ENCODE measurements at places on chromosomes 16 and 17. TPM values are rescaled to one million over a fixed set of nuclear protein-coding genes. Genes with fewer than 3 reads are reported as not detected.

- DNase-seq: peak; percentile 91
Measured at GRCh38 chr16:740764-741505, at the start of gene CIAO3. CIAO3 (minus strand) TSS chr16:740997; CDS start chr16:740985, 12 bp downstream.

- no peak for DNase-seq
Measured at GRCh38 chr17:59807892-59808509, 84.7 kb downstream of the TUBD1 start.

Gene IRX5
- total RNA-seq: 15.2 TPM

DNA sequence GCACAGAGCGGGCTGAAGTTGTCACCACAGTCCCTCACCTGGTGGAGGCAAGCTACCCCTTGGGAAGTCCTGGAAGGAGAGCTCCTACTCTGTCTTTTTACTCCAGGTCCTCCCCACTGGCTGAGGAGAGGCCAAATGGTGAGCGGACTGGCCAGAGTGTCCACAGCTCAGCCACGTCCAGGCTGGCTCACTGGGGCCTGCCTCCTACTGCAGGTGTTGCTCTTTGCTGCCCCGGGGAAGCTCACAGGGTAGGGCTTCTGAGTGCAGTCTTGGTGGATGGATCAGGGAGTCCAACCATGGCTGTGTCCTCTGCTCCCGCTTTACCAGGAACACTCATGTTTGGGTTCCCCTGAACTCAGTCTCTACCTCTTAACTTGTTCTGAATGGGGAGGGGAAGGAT, 2.7 kb downstream of the B9D1 start:
- DNase-seq: no peak

GRCh38 chr16:11202260-11203091, 53.5 kb downstream of the SOCS1 start:
- no peak for DNase-seq

DNA sequence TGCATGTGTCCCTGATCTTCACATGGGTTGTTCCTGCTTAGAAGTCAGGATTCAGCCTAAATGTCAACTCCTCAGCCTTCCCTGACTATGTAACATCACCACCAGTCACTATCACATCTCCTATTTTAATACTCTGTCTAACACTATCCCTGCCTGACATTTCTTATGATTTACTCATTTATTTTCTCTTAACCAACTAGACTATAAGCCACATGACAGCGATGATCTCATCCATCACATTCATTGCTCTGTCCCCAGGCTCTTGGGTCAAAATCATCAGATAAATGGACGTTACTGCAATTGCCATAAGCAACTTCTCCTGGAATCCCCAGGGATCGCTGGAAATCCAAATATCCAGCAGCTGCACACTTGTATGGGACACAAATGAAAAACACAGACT, 15.7 kb downstream of the CDRT4 start:
- no peak for DNase-seq

DNA sequence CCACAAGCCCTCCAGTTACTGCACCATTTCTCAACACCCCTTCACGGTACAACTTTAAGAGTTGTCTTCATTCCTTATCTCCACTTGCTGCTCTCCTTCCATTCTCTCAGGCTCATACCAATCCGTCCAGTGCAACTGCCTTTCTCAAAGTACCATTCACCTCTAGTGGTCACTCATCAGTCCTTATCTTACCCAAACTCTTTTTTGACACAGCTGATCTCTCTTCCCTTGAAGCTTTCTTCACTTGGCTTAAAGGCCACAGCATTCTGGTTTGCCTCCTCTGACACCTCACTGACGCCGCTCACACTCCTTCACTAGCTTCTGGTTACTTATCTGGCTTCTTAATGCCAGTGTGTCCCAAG, 24.9 kb downstream of the UBE2G1 start:
- DNase-seq: no peak

Gene RAB34
- total RNA-seq: 35.6 TPM

GRCh38 chr16:445566-445965, 20.1 kb downstream of the RAB11FIP3 start:
- no peak for DNase-seq

DNA sequence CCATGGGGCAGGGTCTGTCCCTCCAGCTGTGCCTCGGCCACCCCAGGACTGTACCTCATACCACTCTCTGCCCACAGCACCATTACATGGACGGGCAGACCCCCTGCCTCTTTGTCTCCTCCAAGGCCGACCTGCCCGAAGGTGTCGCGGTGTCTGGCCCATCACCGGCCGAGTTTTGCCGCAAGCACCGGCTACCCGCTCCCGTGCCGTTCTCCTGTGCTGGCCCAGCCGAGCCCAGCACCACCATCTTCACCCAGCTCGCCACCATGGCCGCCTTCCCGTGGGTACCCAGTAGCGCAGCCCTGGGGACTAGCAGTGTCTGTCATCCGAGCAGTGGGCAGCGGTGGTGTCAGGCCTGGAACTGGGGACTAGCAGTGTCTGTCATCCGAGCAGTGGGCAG, 2.6 kb upstream of the RHBDL1 start:
- no peak for DNase-seq

- peak; percentile 54 for DNase-seq
Measured at GRCh38 chr17:4968486-4969046, 949 bp upstream of the SPAG7 start.

DNA sequence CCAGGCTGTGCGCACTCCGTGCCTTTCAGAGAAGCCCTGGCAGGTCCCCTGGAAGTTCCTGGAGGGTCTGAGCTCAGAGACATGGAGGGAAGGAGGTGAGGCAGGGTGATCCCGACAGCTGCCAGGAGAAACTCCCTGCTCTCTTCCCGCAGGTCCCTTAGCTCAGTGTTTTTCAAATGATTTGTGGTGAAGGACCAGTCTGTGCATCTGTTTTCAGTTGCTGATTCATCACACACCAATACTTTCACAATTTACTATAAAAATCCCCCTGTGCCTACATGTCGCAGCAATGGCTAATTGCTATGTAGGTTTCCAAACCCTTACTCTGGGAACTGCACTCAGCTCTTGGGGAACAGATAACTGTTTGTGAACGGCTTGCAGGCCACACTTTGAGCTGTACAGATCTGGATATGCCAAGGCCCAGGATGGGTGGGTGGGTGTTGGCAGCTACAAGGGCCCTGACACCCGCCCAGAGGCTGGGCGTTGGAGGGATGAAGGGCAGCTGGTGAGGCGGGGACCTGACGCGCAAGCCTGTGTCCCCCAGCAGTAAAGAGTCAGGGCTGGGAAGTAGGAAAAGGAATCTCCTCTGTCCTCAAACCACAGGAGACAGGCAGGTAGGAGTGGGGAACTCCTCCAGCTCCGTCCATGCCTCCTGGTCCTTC, 20.5 kb upstream of the EMP2 start:
- no peak for DNase-seq

DNA sequence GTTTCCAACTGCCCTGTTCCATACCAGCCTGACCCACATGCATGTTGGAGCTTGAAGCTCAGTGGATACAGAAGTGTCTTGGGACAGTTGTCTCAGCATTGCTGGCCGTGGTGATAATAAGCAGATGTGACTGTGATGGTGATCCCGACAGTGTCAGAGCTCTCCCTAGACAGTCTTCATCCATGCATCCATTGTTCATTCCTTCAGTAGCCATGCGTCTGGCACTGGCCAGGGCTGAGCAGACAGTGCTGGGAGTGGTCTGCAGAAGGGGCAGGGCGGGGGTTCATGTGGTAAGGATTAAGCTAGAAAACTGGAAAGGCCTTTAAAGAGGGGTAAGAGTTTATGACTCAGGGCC, 68.1 kb downstream of the GNAO1 start:
- peak; percentile 17 for DNase-seq

- no peak for DNase-seq
Measured at GRCh38 chr16:47519996-47520679, 59.0 kb downstream of the PHKB start.

GRCh38 chr17:71869293-71869692, 251.5 kb upstream of the SOX9 start:
- DNase-seq: no peak

Gene MT1M
- 11.6 TPM for total RNA-seq

DNA sequence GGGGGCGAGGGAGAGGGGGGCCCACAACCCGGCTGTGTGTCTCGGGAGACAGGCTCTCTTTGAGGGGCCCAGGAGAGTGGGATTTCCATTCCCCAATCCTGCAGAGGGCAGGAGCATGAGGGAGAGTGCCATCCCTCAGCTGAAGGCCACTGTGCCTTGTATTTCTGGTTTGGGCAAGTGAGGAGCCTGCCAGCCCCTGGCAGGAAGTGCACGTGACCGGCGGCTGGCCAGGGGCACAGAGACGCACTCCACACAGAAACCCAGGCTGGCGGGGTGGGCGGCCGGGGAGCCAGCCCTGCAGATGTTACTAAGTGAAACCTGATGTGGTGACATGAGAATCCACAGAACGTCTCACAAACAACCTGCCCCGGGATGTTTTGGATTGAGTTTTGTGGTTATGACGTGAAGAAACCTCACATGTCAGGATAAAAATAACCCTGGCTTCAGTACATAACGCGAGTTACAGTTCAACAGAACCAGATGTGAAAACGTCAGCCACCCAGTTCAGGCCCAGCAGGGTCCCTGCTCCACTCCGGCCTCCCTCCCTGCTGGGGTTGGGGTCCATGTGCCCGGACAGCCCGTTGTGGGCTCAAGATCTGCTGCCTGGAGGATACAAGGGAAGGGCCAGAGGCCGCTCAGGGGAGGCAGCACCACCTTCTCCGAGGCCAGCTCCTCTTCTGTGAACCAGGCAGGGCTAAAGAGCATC, 51.7 kb upstream of the MTSS2 start:
- peak; percentile 86 for DNase-seq

DNA sequence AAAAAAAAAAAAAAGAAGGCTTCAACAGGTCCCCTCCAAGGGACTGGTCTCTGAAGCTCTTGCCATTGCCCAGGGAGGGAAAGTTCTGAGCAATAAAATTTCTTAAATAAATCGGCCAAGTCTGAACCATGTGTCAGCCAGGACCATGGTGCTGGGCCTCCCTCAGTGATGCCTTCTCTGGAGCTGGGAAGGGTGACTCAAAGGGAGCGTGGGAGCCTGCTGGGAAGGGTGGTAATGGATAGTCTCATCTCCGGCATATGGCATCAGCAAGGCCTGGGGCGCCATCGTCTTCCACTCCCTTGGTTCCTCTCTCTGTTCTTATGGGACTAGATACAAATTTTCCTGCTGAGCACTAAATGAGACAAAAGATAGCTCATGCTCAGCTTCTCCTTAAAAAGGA, 2.3 kb downstream of the VKORC1 start:
- no peak for DNase-seq

Gene CCL16
- total RNA-seq: not detected

Gene CNGB1
- not detected for total RNA-seq

Gene KRT28
- total RNA-seq: not detected

Gene PLXDC1
- 4.2 TPM for total RNA-seq

- DNase-seq: no peak
Measured at GRCh38 chr16:83911290-83911689, 12.4 kb downstream of the MLYCD start.

- DNase-seq: no peak
Measured at GRCh38 chr17:1351971-1352370, 48.1 kb downstream of the YWHAE start.

DNA sequence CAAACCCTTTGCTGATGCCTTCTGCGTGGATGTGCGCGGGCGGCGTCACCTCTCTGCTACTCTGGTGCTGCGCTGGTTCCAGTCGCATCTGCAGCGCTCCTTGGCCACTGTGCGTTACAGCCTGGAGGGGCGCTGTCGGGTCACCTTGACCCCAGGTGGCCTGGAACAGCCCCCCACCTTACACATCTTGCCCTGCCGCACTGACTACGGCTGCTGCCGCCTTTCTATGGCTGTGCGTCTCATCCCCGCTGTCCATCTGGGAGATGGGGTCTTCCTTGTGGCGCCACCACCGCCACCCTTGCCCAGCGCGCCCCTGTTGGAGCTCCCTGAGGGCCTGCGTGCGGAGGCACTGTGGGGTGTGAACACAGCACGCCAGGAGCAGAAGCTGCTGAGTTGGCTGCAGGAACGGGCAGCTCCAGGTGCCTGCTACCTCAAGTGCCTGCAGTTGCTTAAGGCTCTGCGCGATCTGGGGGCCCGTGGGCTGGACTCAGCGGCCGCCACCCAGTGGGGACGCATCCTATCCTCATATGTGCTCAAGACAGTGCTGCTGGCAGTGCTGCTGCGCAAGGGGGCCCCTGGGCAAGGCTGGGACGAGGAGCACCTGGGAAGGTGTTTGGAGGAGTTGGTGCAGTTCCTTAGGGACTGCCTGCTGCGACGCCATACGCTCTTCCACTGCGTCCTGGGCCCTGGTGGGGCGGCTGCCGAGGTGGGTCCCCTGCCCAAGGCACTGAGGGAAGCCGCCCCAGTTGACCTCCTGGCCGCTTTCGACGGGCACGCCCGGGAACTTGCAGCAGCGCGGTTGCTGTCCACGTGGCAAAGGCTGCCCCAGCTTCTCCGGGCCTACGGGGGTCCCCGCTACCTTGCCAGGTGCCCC, 1.6 kb downstream of the ITPRIPL2 start:
- no peak for DNase-seq

GRCh38 chr16:1343428-1344242, 8.0 kb downstream of the TSR3 start:
- DNase-seq: no peak

Gene CLEC18B
- total RNA-seq: not detected

GRCh38 chr17:27489045-27489715, 32.9 kb downstream of the KSR1 start:
- peak; percentile 50 for DNase-seq

Gene ATP2A1
- 3.6 TPM for total RNA-seq

Gene CARD14
- not detected for total RNA-seq

GRCh38 chr17:45172541-45173286, 11.0 kb downstream of the HEXIM2 start:
- DNase-seq: peak; percentile 93

DNA sequence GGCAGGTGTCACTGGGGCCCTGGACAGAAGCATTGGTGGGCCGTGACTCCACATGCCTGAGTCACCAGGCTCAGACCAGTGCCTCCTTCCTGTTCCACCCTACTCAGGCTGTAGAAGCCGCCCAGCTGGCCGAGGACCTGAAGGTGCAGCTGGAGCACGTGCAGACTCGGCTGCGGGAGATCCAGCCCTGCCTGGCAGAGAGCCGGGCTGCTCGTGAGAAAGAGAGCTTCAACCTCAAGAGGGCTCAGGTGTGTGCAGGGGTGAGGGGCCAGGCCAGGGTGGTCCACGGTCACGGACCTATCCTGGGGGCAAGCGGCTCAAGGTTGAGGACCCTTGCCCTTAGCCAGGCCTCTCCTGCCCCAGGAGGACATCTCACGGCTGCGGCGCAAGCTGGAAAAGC, 9.6 kb downstream of the RNF40 start:
- DNase-seq: no peak

DNA sequence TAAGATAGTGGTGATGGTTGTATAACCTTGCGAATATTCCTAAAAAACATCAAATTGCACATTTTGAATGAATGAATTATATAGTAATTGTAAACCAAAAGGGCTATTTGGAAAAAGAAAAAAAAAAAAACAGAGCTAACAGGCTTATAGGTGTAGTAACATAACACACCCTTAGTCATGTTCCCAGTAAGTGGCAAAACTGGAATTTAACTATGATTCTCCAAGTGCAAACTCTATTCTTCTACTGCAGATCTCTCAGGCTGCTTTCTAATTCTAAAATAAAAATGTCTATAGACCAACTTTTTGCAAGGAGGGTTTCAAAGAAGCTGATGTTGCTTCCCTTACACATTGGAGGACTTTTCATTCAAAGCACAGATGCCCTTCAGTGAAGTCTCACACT, 293.2 kb upstream of the MON1B start:
- no peak for DNase-seq

Gene RGS11
- 23.3 TPM for total RNA-seq

GRCh38 chr16:48452991-48453760, 68.0 kb upstream of the SIAH1 start:
- DNase-seq: no peak
